ENCODE measurements at places on chromosomes 4 and X.

GRCh38 chr4:153757407-153757806 is 2.4 kb downstream of the RNF175 start:
- DNase-seq = no peak

- DNase-seq = no peak
Observed at GRCh38 chr4:112075129-112075753, 70.0 kb upstream of the FAM241A start.

DNA sequence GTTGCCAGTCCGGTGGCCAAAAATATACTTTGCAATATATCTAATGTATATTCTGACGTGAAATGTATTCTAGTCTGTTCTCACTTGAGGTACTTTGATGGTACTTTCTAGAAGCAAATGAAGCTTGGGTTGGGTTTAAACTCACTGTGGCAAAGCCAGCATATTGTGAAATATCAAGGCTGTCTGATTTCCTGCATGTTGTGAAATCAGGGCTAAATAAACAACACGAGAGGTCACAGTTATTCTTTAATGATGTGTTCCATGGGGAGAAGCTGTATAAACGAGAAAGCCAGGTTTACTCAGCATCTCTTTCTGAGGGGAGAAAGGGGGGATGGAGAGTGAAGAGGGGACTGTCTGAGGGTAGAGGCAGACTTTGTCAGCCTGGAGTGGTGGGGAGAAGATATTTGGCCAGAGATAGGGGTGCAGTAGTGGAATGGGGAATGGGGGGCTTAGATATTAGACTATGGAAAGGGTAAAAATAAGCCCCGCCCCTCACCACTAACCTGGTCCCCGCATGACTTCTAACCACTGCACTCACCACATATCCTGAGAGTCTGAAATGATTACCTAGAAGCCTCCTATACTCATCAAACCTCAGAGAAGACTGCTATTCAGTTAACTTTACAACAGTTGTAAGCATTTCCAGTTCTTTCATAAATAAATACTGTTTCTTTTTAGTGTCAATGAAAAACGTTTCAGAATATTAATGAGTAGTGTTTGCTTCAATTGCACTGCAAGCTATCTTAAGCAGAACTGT is 5.9 kb upstream of the SCARB2 start:
- DNase-seq = no peak

- DNase-seq = no peak
Observed at GRCh38 chrX:131046596-131046995, 11.6 kb upstream of the ARHGAP36 start.

- no peak for DNase-seq
Observed at GRCh38 chr4:101292901-101293300, 54.4 kb downstream of the PPP3CA start.
